ENCODE measurements at places on chromosomes 16 and 17.

GRCh38 chr17:1711804-1712203, 1.6 kb upstream of the TLCD2 start:
- no peak for DNase-seq

DNA sequence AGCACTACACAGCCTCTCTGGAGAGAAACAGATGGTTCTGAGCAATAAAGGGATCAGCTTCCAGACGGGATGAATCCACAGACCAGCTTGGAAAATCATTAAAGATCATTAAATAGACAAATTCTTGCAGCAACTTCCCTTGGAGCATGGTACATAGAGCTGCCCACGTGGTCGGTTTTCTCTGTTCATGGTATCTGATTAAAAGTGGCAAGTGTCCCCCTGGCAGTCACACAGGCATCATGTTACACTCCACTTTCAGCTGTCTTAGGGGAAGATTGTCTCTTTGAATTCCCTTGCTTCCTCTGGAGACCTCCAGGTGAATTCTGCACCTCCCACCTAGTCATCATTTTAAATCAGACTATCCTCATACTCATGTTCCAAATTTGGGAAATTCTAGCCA, 92.2 kb upstream of the CACNG3 start:
- no peak for DNase-seq

DNA sequence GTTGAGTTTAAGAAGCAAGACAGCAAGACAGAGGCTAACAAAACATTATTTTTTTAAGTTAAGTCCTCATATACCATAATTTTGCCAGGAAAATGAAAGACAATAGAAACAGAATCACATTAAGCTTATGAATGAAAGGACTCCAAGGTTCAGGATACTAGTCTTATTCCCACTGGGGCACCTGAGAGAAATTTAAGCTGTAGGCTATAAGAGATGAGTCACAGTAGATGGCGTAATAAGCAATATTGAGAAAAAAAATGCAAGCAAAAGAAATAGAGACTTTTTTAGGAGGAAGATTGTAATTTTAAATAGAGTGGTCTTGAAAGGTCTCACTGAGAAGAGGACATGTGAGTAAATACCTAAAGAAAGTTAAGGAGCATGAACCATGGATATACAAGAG, 57.1 kb upstream of the KIF2B start:
- no peak for DNase-seq

GRCh38 chr17:44390250-44390870, 911 bp upstream of the ITGA2B start:
- no peak for DNase-seq

DNA sequence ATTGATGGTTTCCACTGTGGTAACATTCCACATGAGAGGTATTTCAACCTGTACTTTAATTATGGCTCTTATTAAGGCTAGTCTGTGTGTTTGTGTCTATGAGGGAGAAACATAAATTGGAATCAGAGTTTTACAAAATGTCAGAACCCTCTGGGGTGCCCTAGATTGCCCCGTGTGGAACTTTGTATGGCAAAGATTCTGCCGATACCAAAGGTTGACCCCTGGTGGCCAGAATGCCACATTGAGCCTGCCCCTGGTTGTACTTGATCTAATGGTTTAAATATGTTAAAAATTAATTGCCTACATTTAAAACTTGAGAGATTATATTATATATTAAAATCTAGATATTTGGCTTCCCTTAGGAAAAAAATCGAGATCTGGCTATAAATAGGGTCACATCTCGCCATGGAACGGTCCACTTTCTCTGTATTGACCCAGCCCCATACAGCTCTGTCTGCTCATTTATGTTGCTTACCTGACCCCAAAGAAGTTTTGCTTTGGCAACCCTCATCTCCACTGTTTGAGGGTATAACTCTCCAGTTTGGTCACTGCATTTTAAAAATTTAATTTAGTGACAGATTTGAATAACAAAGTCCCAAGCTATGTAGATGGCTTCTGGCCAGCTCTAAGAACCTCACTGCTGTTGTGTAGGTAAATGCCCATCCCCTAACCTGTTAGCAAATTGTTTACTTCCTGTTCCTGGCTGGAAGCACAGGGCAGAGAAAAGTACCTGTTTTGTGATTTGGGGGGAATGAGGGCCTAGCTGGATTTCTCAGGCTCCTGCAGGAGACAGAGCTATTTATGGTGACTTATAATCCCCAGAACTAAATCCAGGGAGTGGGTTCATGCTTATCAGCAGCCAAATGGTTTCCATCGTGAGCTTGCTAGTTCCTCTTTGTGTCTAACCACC, 95.0 kb downstream of the PLCG2 start:
- no peak for DNase-seq

DNA sequence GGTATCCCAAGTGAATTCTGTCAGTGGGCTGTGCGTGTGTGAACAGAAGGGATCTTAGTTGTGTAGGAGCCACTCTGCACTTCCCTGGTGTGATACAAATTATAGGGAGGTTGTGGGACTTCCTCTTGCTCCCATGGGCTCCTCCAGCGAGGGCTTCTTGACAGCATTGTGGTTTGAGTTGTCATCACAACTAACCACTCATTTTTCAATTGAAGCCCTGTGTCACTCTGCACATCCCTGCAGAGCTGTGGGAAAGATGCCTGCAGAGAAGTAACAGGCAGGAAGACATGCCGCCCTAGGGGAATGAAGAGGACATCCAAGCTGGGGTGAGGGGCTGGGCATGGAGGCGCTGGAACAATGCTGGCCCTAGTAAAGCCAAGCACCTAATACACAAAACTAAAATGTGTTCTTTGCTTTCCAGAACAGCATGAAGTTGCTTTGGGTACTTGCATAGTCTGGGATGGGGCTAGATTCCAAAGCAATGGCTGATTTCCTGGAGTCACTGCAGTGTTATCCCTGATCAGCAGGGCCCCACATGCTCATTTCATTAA, 692.5 kb downstream of the TOX3 start:
- DNase-seq = no peak

GRCh38 chr16:83268169-83268568, 539.6 kb upstream of the HSBP1 start:
- no peak for DNase-seq

DNA sequence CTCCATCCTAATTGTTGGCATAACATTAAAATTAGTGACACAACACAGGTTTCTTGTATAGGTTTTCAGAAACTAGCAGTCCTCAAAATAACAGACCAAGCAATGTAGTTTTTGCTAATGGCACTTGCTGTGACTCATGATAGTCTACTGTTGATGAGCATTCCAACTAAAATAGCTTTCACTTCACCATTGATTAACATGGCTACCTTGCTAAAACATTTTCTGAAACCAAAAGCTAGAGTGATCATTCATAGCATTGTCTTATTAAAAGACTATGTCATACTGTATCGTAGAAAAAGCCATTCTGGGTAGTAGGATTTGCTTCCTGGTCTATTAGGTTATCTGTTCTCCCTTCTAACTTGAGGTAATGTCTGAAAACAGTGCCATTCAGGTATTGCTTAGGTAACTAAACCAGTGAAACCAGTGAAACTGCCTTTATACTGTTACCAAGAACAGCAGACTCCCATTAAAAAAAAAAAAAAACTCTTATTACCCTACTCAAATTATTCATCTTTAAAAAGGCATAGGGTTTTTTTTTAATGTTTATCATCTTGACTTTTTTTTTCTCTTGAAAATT, 2.5 kb upstream of the CLTC start:
- no peak for DNase-seq

DNA sequence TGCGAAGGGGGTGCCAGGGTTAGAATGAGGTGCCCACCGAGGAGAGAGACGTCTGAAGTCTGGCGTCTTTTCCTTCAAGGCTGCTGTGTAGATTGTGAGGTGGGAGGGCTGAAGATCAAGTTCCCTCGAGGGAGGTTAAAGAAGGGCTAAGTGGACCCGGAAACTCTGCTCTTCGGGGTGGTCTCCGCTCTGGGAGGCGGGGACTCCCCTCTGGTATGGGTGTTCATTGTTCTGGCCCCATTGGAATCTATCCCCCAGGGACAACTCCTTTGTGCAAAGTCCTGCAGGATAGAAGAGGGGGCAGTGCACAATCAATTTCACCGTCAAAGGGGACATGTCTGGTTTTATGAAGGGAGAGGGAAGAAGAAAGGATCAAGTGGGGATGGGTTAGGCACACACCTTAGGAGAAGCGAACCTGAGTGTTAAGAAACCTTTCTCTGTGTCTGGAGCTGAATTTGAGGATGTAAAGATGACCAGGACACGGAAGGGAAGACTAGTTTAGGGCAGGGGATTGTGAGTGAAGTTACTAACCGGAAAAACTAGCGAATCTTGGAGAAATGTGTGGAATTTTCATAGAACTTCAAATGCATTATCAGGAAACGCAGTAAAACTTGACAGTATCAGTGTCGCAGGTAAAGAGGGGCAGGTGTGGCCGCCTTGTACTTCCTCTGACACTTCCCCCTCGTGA, 809 bp upstream of the RAB34 start:
- no peak for DNase-seq

GRCh38 chr17:57082441-57082840, 2.6 kb upstream of the AKAP1 start:
- DNase-seq = no peak

GRCh38 chr17:57667461-57667923, 77.6 kb downstream of the CCDC182 start:
- no peak for DNase-seq

DNA sequence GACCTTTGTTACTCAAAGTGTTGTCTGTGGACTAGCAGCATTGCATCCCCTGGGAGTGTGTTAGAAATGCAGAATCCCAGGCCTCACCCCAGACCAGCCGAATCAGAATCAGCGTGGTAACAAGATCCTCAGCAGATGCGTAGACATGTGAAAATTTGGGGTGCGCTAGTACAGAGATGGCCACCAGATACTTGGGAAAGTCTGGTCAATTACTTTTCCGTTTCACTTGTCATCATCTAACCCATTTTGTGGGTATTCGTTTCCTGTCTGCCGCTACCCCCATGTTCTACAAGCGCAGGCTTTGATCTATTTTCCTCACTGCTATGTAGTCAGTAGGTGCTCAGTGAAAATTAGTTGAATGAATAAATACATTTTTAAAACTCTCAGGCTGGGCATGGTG, 33.1 kb upstream of the HERPUD1 start:
- DNase-seq = no peak

DNA sequence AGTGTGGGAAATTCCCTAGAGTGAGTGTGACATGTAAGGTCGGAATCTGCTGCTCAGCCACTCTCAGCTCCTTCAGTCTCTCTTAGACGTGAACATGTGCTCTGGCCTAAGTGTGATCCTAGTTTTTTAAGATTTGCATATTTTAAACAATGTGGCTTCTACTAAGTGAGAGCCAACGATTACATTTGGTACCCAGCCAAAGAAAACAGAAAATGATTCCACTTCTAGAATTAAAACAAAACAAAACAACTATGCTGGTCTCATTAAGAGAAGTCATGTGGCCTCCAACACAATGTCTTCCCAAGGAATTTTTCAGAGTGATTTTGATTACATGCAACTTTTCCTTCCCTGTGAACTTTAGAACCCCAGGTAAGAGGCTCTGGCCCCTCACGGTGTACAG, 10.1 kb downstream of the TMEM238L start:
- DNase-seq = no peak

DNA sequence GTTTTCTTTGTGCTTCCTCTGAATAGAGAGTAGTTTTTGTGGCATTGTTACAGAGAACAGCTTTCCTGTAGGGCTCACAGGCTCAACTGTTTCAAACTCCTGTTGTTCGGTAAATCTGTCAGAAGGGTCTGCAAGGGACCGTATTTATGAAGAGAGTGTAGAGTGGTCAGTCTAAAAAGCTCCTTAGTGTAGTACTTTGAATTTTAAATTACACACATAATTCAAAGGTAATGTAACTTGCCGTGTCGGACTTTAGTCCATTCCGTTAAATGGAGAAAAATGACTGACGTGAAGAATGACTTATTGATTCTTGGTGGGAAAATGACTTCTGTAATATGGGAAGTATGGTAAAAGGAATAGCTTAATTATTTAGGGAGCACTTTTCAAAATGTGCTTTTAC, 190.9 kb downstream of the WWOX start:
- DNase-seq = no peak

DNA sequence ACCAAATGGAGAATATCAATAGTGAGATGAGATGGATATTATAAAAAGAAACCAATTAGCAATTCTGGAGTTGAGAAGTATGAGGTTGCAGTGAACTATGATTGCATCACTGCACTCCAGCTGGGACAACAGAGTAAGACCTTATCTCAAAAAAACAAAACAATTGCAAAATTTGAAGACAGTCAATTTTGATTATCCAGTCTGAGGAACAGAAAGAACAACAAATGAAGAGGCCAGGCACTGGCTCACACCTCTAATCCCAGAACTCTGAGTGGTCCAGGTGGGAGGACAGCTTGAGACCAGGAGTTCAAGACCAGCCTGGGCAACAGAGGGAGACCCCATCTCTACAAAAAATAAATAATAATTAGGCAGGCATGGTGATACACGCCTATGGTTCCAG, 35.0 kb downstream of the USP32 start:
- DNase-seq = no peak

GRCh38 chr17:42202696-42203095, 8.4 kb upstream of the GHDC start:
- no peak for DNase-seq

DNA sequence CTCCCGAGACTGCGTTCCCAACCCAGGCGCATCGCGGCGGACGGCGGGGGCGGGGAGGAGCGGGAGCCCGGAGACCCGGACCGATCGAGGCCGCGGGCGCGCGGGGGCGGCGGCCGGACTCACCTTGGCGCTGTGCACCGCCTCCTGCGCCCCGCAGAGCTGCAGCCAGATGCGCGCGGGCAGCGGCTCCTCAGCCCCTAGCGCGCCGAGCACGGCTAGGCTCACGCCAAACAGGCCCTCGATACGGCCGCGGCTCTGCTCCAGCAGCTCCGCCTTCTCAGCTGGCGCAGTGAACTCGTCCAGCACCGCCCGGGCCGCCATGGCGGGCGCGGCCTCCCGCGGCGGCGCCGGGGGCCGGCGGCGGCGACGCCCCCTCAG, 339 bp downstream of the N4BP1 start:
- no peak for DNase-seq

GRCh38 chr17:41064301-41064700, 1.4 kb downstream of the KRTAP2-4 start:
- no peak for DNase-seq

DNA sequence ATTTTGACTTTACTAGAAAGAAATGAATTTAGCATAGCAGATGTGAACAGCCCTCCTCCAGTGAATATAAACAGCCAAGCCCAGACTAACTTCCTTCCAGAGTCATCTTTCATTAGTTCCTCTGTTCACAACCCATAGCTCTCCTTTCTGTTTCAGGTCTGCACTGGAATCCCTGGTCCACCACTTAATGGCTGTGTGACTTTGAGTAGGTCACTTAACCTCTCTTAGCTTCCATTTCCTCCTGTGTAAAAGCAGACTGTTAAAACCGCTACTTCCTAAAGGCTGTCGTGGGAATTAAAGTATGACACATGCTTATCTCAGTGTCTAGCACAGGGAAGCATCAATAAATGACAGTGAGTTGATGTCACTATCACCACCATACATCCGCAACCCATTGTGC, 7.5 kb downstream of the SLC6A4 start:
- no peak for DNase-seq

GRCh38 chr16:74942977-74943918, 41.7 kb downstream of the WDR59 start:
- no peak for DNase-seq

GRCh38 chr16:75909746-75910145, 183.5 kb upstream of the CPHXL start:
- DNase-seq = no peak

Data from esophagus squamous epithelium (tissue), 5 donors.